ENCODE measurements at places on chromosomes 1 and 21.

DNA sequence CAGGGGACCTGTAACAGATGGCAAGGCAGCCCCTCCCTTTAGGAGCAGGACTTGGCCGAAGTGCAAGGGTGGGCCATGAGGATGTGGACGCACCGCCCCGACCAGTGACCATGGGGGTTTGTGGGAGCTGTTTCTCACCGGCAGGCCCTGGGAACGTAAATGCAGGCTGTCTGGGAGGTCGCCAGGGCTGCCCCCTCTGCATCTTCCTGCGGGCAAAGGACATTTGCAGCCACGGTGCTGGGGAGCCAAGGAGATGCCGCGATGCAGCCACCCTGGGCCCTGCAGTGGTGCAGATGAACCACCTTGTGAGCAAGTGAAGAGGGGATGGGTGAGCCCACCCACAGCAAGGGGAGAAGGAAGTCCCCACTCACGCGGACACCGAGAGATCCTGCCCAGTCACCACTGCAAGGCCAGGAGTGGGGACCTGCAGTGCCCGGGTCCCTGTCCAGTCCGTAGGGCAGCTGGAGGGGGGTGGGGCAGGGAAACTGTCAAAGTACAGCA lies 121.1 kb downstream of the SIK1 start:
- DNase-seq, result no peak

DNA sequence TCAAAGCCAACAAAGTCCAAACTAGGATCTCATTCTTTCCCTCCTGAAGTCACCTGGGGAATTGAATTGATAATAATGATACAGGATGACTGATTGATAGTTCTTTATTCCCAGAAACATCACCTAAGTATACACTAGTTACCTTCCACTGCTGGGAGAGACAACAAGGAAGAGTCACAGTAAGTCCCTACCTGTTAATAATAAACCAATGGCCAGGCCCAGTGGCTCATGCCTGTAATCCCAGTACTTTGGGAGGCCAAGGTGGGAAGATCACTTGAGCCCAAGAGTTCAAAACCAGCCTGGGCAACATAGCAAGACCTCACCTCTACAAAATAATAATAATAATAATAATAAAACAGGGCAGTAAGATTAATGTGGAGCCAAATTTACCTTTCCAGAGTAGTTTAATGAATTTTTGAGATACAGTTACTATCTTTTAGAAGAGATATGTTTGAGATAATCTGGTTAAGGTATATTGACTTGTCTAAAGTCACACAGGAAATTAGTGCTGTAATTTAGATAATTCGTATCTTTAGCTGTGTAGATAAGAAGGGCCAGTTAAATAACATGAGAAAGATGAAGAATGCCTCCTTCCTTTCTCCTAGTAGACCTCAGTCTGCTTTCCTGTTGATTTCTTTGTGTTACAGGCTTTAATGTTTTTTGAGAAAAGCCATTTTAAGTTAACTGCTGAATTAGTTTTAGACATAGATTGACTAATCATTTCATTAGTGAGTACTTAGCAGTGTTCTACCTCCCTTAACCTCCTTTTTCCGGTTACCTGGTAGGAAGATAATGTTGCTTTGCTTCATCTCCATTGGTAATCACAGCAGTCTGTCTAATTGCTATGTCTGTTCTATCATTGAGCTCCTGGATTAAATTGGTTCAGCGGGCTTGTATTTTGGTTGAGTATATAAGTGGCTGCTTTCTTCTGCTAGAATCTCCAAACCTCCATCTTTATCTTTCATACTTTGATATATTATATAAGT lies 22.0 kb downstream of the SMAP2 start:
- DNase-seq, result no peak

DNA sequence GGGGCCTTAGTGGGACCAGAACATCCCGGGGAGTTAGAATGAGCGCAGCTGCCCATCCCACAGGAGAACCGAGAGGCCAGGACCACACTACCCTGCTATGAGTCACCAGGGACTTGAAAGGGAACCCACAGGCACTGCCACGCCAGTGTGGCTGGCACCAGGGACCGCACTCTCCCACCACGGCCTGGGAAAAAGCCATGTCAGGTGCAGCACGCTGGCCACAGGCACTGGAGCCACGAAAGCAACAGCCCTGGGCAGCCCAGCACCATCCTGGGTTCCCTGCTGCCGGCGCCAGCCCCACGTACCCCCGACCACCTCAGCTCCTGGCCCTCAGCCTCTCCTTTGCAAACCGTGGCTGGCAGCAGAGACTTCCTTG lies 14.1 kb upstream of the TMEM240 start:
- no peak for DNase-seq

DNA sequence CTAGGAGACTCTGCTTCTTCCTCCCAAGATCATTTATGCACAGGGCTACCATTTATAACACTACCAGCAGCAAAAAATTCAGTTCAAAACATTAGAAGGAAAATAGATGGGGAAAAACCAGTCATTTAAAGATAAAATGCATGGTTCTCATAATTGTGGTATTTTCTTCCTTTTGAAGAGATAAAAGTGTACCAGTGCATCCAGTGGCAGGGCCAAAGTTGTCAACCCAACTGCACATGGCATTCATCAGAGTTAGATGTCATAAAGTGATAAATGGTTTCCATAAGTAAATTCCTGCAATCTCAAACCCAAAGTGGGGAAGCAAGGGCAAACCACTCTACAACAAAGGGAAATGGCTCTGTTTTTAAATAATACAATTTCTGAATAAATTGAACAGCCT lies 119.1 kb upstream of the DMRTA2 start:
- DNase-seq, result no peak

GRCh38 chr1:18077657-18078215 lies 29.9 kb upstream of the IGSF21 start:
- no peak for DNase-seq

- DNase-seq, result no peak
These were observed 19.0 kb downstream of the BTG2 start for GRCh38 chr1:203324105-203325025.

DNA sequence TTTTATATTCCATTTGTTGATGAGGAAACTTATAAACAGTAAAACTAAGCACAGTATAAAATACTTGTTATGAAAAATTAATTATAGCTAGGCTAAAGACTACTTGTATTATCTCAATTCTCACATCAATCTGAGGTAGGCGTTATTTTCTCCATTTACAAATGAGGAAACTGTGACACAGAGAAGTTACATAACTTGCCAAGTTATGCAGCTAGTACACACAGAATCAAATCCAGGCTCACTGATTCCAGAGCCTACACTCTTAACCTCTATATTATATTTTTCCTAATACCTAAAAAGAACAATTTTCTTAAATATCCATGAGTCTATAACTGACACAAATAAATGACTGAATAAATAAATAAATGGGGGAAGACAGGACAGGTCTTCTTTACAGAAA lies 11.2 kb upstream of the VPS45 start:
- no peak for DNase-seq

- DNase-seq, result no peak
These were observed 15.2 kb downstream of the PLPPR4 start for GRCh38 chr1:99279525-99279924.

GRCh38 chr1:174008979-174009378 lies 13.2 kb downstream of the RC3H1 start:
- no peak for DNase-seq

- DNase-seq, result no peak
These were observed 79.1 kb downstream of the CTH start for GRCh38 chr1:70490153-70490552.

DNA sequence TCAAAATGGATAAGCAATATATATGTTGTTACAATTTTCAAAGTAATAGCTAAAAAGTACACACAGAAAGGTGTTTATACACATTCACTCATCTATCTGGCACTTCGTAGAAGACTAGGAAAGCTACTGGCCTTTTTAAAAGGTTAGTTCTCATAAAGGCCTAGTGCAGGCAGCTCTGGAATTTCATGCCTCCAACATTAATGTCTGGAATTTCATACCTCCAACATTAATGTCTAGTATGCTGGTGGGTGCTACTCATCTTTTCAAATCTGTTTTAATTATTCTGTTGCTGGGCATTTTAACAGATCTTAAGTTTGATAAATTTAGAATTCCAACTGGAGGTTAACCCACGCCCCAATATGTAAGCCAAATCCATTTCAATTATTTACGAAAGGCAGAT lies 124.2 kb downstream of the AKT3 start:
- DNase-seq, result no peak

DNA sequence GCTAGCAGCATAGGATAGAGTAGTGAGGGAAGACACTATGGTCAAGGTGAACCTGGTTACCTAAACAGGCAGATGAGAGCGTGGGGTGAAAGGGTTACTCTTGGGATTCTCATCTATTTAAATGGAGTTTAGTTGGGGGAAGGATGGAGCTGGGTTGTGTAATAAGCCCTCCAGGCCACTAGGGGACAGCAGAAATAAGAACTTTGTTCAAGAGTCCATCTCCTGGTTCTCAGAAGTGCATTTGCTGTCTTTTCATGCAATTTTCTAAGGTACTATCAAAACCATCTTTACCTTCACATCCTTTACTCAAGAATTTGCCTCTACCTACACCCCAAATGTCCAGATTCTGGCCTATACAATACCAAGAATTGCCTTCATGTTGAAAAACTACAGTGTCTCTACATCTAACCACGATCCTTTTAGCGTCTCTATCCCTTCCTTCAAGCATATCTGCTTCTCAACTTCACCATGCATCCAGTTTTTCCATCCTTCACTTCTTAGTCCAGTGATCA lies 28.0 kb downstream of the SLAMF1 start:
- DNase-seq, result no peak

DNA sequence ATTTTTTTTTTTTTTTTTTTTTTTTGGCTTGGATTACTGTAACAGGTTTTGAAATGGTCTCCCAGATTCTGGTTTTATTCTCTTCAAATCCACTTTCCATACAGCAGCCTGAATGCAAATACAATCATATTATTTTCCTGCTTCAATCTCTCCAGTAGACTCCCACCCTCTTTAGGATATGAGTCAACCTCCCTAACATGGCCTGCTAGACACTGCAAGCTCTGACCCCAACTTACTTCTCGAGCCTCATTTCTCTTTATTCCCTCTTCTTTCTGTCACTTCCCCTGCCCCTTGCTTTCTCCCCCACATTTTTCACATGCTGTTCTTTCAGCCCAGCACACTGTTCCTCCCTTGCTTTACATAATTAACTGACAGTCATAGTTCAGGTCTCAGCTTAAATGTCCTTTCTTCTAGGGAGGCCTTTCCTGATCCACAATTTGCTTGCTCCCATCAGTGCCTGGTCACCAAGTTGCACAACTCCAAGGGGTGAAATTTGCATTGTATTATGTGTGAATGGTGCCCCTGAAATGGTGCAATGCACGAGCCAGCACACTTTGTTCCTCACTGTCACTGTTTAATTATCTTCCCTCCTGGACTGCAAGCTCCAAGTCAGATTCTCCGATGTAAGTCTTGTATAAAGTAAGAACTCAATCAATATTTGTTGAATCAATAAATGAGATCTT lies 22.1 kb upstream of the IL19 start:
- DNase-seq, result no peak

DNA sequence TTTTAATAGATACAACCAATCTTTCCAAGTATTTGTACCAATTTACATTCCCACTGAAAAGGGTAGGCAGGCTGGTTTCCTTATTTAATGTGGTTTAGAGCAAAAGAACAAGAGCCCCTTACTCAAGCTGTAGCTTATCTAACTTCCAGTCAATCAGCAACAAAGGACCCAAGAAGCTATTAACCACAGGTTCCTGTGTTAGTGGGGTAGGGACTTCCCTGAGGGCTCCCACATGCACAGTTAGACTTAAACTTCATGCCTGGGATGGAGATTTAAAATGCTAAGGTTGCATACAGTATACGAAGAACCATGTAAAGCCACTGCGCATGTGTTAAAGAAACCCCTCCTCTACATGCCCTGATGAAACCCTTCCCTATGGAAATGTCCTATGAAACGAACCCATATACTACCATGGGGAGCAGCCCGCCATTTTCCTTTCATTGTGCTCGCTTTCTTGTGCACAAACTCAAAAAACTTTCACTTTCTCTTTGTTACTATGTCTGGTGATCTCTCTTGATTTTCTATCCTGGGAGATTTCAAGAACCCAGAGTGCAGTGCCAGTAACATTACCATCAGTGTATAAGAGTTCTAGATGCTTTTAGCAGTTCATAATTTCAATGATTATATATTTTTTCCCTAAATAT lies 23.3 kb upstream of the ST6GALNAC5 start:
- DNase-seq, result no peak

DNA sequence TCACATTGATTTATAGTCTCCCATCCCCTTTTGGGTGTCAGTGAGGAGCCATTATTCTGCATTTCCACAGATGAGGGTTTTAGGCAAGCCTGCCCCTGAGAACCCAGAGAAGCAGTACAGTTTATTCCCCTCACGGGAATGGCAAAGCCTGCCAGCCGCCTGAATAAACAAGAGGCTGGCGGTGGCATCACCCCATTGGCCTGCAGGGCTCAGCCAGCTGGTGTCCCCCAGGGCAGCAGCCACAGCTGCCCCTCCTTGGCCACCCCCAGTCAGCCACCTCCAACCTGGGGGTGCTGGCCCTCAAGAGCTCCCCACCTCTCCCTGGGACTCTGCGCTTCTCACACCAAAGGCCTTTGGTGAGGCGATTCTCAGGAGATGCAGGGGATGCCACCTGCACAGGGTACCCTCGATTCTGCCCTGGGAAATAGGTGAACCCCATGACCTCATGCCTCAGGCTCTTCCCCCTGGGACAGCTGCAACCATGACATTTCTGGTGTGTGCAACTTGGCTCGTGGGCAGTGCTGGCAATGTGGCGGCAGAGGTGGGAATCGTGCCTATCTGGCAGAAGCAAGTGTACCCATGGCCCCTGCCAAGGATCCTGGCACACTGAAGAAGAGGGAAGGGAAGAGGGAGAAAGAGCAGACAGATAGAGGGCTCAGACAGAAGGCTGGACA lies 14.0 kb downstream of the OLFML2B start:
- DNase-seq, result no peak

DNA sequence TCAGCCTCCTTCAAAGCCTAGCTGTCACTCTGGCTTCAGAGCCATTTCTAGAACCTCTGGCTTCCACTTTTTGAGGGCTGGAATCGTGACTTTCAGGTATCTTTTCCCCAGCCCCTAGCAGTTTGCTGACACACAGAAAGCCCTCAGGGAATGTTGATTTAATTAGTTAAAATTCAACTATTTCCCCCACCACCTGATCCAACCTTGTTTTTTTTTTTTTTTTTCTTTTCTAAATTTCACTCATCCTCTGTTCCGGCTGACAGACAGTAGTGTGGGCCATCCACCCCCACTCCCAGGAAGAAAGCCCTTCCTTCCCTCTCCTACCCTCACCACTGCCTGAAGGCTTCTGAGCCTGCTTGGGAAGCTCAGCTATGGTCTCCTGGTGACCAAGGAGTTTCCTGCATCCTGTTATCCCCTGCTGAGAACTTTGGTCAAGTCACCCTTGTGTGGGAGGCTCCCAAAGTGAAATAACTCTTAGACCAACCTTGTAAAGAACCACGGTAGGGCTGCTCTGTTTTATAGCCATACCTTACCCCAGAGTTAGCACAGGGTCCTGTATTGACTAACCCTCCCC lies 29.4 kb downstream of the KCNJ6 start:
- DNase-seq, result no peak

DNA sequence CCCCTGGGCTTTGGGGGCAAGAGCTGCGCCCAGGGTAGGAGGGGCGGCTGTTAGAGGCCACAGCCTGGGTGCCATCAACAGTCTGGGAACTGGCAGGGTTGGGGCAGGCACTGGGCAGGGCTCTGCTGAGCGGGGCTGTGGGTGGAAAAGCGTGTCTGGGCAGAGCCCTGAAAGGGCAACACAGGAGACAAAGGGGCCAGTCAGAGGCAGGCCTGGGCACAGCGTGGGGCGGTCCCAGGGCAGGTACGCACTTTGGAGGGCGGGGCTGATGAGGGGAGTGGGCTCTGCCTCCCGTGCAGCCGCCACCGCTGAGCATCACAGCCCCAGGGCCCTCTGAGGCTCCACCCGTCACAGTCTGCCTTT lies 13.9 kb downstream of the CELSR2 start:
- no peak for DNase-seq
